Activated CD4-positive, alpha-beta T cell treated with anti-CD3 and anti-CD28 coated beads, Interleukin-10, Interleukin-2, amounts not matched to agents 100 ng/mL and 50 ng/mL, durations not matched to agents 16 hours and 8 hours (primary cell): ENCODE measurements at places on chromosomes 6 and 20.
A peak's percentile ranks its signal among the peaks of the same experiment; 100 is the strongest.

DNA sequence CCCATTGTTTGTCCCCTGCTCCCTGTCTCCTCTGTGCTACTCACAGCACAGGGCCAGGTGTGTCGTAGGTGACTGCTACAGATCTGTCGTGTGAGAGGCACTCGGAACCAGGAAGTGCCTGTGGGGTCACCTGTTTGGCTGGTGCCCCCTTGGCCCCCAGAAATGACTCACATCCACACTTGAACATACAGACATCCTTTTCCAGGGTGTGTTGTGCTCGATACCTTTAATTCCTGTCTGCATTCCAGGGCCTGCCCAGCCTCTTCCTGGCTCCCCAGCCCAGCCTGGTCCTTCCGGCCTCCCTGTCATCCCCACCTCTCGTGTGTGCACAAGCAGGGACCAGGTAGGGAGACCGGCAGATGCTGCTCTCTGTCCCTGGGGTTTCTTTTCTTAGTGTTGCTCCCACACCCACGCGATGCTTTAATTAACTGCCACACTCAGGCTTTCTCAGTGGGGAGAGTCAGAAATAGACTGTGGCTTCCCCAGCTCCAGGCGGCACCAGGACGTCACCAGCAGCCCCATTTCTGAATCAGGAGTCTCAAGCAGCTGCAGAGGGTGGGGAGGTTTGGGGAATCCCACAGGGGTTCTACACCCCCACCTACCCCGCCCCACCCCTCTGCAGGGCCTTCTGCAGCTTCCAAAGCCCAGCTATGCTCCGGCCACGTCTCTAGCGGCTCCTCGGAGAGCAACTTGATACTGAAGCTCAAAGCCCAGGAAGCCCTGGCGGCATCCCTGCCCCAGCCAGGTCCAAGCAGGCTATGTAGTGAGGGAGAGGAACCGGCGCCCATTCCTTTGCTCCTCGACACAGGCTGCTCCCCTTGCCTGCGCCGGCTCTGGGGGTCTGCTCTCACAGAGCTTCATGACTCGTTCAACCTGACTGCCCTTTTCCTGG lies 102.2 kb downstream of the SYCP2 start:
- DNase-seq, result no peak

DNA sequence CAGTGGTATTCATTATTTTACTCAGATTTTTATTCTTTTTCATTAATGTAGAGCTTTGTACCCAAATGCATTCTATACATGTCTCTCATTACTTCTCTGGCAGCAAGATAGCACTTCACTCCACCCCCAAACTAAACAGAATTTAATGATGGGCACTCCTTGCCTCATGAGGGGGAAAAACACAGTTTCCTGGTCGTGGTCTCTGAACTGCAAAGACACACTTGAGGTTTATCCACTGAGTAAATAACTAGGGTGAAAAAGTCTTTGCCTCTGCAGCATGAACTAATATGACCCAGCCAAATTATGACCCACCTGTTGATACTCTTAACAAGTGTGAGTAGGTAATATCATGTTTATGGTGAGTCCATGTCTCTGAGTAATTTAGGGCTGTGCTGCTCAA lies 785.2 kb upstream of the FLRT3 start:
- no peak for DNase-seq

GRCh38 chr6:37048851-37049757 lies 43.6 kb downstream of the FGD2 start:
- DNase-seq, result peak; percentile 93

GRCh38 chr6:91042656-91043055 lies 455.8 kb upstream of the MAP3K7 start:
- DNase-seq, result no peak

DNA sequence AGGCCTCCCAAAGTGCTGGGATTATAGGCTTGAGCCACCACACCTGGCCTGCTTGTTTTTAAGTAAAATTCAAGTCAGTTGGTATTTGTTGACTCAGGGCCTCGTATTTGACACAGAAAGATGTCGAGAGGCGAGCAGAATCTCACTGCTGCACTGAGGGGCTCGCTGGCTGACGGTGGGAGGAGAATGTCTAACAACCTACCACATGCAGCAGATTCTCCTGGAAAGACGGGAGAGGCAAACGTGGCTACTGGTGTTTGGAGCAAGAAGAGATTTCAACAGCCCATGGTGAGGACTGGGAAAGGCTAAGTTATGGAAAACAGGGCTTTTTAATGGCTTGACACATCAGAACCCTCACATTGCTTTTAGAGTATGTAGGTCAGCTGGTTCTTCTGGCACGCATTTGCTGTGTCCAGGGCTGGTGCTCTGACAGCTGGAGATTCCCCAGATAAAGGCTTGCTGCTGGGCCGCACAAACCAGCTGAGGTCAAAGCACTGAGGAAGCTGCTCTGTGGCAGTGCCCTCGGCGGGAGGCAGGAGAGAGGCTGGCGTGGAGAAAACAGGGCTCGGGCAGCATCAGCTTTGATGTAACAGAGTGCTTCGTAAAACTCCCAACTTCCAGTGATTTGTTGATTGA lies 84.2 kb upstream of the FRMD1 start:
- no peak for DNase-seq

DNA sequence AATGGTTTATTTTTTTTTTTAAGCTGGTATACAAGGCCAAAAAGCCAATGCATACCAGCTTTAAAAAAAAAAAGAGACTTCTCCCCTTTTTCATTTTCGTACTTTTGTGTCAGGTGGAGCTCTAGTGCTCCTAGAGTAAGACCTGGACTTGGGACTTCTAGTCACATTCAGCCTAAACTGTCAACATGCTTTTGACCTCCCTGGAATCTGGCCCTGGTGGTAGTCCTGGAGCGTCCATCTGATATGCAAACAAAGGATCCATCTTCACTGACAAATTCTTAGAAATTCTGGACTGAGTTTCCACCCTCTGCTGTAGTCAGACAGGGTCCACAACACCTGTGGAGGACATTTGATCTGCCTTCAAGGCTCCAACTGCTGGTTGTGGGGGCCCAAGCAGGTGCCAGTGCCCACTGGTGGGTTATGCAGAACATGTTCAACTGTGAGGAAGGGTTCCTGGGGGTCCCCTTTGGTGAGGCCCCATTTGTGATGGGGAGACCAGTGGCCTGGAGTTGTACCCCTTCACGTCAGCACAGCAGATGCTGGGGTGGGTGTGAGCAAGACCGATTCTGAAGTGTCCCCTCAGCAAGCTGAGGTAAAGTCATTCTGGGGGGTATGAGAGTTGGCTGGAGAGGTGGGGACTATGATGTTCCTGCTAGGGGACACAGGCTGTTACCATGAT lies 12.6 kb upstream of the PCMTD2 start:
- no peak for DNase-seq

DNA sequence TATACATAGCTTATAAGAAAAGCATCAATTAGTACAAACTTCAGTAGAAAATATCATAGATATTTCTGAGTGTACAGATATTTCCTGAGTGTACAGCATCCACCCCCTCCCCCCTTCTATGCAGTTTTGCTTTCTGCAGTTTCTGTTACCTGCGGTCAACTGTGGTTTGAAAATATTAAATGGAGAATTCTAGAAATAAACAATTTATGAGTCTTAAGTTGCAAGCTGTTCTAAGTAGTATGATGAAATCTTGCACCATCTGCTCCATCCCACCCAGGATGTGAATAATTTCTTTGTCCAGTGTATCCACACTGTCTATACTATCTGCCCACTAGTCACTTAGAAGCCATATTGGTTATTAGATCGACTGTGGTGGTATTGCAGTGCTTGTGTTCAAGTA lies 15.8 kb upstream of the GPR63 start:
- DNase-seq, result no peak

DNA sequence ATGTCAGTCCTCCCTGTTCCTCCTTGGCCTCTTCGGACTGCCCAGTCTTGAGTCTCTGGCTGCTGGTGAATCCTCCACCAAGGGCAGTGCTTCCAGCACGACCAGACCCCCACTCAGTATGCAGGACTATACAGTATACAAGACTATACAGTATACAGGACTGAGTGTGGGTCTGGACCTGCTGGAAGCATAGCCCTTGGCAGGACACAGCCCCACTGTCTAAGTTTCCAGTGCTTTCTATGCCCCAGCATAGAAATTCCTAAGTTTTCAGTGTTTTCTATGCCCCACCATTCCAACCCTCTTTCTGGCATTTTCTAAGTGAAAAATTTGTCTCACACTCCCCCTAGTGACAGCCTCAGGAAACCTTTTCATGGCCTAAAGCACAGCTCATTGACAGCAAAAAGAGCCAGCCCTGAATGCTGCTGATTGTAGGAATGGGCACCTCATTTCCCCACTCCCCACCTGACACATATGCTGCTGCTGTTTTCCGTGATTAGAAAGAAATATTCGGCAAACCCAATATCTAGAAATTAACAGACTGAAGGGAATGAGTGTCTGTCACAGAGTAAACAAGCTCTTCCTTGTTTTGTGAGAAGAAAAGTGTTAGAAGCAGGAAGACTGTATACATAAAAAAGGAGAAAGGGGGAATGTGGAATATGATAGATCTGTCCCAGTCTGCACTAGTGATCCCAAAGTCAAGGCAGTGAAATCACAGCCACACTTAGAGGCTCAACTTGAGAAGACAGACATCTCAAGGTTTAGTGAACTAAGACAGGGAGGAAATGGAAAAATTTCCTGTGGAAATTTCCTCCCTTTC lies 206.9 kb downstream of the IBTK start:
- peak; percentile 23 for DNase-seq

GRCh38 chr20:63402860-63403220 lies 41.7 kb upstream of the CHRNA4 start:
- DNase-seq, result no peak
